Dorsolateral prefrontal cortex (tissue), 122 donors: ENCODE measurements at places on chromosomes 1 and 21. TPM values are rescaled to one million over a fixed set of nuclear protein-coding genes. Genes with fewer than 3 reads are reported as not detected.

DDX59 gene
- 15.4 TPM for total RNA-seq

DNA sequence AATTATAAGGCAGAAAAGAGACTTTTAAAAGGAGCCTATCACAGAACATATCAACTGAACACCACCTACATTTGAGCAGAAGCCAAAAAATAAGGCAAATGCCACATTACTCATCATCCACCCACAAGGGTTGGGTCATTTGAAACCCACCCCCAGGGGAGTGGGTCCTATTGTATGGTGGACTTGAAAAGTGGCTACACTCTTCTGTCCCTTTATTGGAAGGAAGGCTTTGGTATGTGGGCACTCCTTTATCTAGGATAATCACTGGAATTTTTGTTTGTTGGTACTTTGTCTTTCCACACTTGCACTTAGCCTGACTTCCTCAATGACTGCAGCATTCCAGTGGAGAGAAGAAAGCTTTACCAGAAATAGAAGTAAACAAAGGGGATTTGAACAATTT, 157.2 kb upstream of the COL11A1 start:
- DNase-seq, result no peak

- no peak for DNase-seq
Observed at GRCh38 chr1:30712583-30712982, 10.8 kb downstream of the MATN1 start.

KRTAP19-3 gene
- not detected for total RNA-seq

LCE3E gene
- not detected for total RNA-seq

DNA sequence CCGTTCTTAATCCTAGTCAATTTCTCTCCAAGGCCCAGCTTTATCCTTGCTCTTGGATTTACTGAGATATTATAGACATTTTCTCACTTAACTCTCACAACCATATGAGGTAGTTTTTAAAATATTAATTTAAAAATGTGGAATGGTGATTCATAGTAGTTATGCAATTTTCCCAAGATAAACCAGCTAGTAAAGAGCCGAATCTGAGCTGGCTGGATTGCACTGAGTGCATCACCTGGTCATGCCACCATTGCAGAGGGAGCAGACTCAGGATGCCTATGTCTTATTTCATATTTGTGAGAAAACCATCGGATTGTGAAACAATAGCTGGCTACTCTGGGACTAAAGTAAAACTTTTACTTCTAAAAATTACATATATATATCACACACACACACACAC, 494.0 kb downstream of the KCNT2 start:
- no peak for DNase-seq

DNA sequence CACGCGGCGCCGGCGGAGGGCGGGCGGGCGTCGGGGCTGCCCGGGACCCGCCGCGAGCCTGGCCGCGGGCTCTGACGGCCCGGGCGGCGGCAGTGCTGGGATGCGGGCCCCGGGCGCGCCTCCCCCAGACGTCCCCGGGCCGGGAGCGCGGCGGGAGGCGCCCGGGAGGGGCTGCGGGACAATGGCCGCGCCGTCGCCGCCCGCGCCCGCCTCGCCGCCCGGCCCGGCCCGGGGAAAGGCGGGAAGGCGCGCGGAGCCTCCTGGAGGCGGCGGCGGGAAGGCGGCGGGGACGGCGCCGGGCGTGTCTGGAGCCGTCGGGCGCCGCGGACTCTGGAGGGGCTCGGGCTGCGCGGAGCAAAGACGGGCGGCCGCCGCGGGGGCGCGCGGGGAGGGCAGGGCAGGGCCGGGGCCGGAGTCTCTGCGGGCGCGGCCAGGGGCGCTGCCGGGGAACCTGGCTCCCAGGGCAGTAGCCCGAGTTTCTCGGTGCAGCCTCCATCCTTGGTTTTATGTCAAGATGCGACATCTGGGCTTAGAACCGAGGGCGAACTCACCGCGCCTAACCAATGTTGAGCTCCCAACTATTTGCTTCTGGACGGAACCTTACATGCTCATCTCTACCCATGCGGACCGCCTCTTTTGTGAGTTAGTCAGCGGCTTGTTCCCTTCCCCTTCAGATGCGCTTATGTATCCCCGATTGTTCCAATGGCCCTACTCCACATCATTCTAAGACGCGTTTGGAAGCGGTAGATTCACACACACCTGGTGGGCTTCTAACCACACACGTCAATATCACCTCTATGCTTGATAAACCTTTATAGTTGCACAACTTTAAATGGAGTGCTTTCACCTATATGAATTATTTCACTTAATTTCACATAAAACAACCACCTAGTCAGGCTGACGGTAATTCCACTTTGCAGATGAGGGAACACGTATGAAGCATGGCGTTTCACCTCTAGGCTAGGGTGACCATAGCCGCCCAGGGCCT, 651 bp downstream of the ZBTB8A start:
- DNase-seq, result peak; percentile 17

DNA sequence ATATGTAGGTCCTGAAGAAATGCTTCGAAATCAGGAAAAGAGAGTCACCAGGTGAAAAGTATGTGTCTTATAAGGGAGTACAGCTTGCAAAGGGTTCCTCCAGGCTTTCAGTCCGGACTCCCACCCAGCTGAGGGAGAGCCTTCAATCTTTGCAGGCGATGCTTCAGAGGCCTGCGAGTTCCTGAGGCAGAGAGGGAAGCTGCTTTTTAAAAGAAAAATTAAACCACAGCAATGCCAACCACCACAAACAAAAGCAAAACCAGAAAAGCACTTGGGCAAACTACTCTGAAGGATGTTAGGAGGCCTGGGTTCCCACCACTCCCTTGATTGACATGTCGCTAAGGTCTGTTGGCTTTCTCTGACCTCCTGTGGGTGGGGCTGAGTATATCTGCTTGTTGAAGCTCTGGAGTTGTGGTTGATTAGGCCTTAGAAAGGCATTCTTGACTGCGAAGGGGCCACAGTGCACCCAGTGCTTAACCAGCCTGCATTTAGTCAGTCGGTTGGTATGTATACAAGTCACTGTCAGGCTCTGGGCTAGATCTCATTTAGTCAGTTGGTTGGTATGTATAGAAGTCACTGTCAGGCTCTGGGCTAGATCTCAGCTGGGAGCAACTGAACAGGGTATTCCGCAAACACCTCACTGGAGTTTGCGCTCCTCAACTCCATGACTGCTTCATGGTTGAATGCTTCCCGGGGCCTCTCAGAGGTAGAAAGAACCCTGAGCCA, 1.2 kb downstream of the NIPAL3 start:
- no peak for DNase-seq

NHLH2 gene
- total RNA-seq, result 3.8 TPM

GRCh38 chr1:94011709-94012595, 102.7 kb upstream of the GCLM start:
- no peak for DNase-seq

GRCh38 chr1:190022709-190023108, 455.0 kb downstream of the BRINP3 start:
- no peak for DNase-seq

GRCh38 chr1:2148691-2149090, 45.9 kb downstream of the FAAP20 start:
- no peak for DNase-seq

DNA sequence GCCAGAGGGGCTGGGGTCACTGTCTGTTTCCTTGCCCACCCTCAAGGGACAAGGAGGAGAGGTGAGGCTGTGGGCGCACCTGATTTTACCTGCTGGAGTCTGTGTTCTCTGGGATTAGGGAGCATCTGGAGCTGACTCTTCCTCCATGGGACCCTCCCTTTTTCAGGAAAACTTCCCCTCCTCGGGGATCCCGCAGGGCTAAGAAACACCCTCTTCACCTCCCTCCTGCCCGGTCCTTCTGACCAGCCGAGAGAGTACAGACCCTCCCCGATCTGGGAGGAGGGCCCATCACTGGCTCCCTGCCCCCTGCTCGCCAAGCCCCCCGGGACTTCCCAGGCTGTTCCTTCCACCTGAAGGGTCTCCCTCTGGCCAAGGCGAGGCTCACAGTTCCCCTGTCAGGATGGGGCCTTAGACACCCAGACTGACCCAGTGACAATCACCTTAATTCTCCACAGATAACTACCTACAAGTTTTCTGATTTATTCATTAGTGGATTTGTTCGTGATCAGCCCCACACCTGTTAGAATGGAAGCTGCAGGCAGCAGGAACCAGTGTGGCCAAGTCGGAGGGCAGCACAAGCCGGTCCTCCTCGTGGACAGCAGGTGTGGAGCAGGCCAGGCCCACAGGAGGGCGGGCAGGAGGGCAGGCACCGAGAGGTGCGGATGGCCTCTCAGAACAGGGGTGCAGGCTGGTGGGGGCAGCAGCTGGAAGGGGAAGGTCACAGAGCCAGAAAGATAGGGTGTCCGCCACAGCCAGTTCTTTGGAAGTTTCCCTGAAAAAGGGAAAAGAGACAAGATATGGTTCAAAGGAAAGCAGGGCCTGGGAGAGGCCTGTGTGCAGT, 15.9 kb upstream of the SAMD11 start:
- peak; percentile 17 for DNase-seq

DNA sequence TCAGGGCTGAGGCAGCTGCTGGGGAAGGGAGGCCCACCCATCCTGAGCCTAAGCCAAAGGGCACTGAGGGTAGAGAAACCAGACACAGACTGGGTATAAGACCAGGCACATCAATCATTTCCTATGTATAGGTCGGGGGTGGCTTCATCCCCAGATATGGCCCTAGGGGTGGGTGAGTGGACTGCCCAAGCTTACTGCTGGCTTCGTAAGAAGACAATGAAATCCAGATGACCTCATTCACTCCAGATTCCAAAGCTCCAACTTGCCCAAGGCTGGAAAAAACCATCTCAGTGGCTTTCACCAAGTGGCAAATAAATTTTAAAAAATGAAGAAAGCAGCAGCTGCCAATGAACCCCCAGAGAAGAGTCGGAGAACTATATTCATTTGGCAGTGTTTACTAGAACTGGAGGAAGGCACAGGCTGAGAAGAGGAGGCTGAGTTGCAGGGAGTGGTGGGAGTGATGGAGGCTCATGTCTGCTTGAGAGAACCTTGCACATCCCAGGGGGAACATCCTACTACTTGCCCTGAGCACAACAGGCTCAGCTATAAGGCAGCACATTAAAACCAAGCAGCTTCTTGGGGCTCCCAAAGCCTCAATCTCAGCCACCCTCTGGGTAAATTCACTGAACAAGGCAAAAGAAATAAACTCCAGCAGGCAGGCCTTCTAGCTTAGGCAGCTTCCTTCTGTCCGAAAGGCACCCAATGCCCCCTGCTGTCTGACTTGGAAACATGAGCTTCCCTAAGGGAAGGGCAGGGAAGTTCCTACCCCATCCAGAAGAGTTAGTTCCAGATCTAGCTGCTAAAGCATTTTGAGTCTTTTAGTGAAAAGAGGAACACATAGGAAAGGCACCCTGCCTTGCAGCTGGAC, 14.1 kb downstream of the PEA15 start:
- no peak for DNase-seq

- no peak for DNase-seq
Observed at GRCh38 chr1:41766546-41766945, 152.2 kb downstream of the HIVEP3 start.

GRCh38 chr21:29208682-29209059, 78.2 kb downstream of the MAP3K7CL start:
- no peak for DNase-seq

TAS1R2 gene
- not detected for total RNA-seq

FAM78B gene
- 17.3 TPM for total RNA-seq

KDF1 gene
- total RNA-seq, result 1.6 TPM

- no peak for DNase-seq
Observed at GRCh38 chr1:184033711-184034167, 3.8 kb downstream of the COLGALT2 start.

AMY2A gene
- 2.1 TPM for total RNA-seq

GRCh38 chr1:22969304-22969709, 3.4 kb downstream of the LACTBL1 start:
- DNase-seq, result no peak

GRCh38 chr1:194535369-194535768, 1349.0 kb upstream of the B3GALT2 start:
- no peak for DNase-seq

SH2D5 gene
- total RNA-seq, result 64.0 TPM

MRPL55 gene
- 55.8 TPM for total RNA-seq

GRCh38 chr1:34529935-34530859, 224.7 kb upstream of the GJB5 start:
- no peak for DNase-seq

GRCh38 chr1:234730770-234731568, 121.0 kb upstream of the IRF2BP2 start:
- DNase-seq, result no peak

- DNase-seq, result no peak
Observed at GRCh38 chr1:207429963-207430362, 24.2 kb upstream of the CR2 start.

RAB3GAP2 gene
- 47.1 TPM for total RNA-seq
